ENCODE measurements at places on chromosomes 6 and 20.

GRCh38 chr6:145372671-145373151 is 362.6 kb downstream of the EPM2A start:
- no peak for DNase-seq

GRCh38 chr6:39695447-39695846 is 29.8 kb downstream of the KIF6 start:
- DNase-seq, result no peak

- no peak for DNase-seq
Observed at GRCh38 chr6:13428583-13429405, 58.6 kb downstream of the GFOD1 start.

DNA sequence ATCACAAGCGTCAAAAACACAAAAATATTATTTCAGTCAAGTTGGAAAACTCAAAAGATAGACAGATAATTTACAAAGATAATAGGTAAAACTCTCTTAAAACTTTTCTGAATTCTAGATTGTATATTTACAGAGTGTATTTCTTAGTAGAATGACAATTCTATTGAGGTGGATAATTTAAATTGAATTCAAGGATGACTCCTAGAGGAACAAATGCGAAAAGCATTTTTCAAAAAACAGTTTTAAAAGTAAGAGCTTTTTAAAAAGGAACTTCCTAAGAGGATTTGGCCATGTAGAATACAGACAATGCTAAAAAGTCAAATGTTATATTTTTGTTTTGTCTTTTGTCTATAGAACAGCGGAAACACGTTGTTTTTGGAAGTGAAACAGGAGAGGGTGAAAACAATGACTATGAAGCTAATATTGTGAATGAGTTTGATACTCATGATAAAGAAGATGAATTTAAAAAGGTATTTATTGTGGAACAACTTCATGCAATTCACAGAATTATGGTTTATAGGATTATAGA is 90.1 kb downstream of the DNAH8 start:
- DNase-seq, result no peak

DNA sequence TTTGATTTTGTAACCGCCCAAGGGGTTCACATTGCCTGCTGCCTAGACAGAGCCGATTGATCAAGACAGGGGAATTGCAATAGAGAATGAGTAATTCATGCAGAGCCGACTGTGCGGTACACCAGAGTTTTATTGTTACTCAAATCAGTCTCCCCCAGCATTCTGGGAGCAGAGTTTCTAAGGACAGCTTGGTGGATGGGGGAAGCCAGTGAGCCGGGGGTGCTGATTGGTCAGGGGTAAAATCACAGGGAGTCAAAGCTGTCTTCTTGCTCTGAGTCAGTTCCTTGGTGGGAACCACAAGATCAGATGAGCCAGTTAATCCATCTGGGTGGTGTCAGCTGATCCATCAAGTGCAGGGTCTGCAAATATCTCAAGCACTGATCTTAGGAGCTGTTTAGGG is 60.0 kb upstream of the EZR start:
- DNase-seq, result no peak

- no peak for DNase-seq
Observed at GRCh38 chr20:56554869-56555268, 21.8 kb downstream of the FAM209B start.

DNA sequence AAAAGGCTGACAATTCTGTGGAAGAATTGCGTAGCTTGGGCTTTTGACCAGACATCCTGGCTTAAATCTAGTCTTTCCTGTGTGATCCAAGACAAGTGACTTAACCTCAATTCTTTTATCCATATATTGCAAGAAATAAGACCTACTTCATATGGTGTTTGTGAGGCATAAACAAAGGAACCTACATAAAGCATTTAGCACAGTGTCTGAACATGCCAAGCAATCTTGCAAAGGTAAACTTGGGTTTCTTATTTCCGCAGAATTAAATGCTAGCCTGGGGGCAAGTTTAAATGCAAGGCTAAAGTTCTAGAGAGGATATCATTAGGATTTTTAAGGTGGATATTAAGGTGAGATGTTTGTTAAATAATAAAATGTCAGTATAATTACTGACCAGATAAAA is 47.9 kb downstream of the HDDC2 start:
- DNase-seq, result no peak

DNA sequence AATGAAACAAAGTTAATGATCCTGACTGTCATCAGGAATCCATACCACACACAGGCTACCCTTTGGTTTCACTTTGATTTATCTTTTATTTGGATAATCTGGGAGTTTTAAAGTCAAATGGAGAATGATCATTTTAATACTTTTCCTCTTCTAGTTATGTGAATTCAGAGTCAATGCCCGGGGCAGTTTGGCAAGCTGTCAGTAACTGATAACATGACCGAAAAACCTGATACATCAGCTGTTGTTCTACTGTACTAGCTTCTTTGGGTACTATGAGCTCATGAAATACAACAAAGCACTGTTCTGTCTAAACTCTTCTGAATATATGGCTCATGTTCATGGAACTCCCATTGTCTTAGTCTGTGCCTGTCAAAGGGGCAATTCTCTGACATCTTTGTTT is 30.2 kb downstream of the KLHL31 start:
- DNase-seq, result no peak

GRCh38 chr6:15344831-15345230 is 99.0 kb downstream of the JARID2 start:
- no peak for DNase-seq

DNA sequence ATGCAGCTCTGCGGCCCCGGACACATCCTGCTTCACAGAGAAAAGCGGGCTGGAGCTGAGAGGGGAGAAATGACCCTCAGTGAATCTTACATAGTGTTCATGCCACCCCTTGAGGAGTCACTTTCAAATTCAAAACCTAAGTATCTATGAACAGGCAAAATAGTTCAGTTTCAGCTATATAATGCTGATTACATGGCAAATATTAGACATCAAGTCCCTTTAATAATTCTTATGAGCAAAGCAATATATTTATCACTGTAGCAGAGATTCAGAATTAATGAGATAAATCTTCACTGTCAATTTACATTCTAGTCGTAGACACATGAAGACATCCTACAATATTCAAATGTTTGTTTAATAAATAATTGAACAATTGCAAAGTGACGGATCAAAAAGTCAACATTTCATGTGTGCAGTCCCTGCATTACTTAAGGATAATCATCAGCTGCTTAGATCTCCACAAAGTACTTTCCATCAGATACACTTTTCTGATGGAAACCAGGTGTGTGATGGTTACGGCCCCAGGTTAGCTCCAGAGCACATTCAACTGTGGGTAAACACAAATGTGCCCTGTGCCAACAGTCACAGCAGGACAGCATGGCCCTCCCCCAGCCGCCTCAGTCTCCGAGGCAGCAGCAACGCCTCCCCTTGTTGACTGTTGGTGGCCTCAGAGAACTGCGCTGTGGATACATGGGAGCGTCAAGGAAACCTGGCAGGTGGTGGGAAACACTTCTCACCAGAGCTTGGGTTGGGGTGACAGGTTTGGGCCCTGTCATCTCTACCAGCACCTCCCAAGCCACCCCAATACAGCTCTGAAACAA is 787 bp upstream of the PRR18 start:
- no peak for DNase-seq

- DNase-seq, result no peak
Observed at GRCh38 chr20:15834857-15835256, 738.4 kb downstream of the KIF16B start.

DNA sequence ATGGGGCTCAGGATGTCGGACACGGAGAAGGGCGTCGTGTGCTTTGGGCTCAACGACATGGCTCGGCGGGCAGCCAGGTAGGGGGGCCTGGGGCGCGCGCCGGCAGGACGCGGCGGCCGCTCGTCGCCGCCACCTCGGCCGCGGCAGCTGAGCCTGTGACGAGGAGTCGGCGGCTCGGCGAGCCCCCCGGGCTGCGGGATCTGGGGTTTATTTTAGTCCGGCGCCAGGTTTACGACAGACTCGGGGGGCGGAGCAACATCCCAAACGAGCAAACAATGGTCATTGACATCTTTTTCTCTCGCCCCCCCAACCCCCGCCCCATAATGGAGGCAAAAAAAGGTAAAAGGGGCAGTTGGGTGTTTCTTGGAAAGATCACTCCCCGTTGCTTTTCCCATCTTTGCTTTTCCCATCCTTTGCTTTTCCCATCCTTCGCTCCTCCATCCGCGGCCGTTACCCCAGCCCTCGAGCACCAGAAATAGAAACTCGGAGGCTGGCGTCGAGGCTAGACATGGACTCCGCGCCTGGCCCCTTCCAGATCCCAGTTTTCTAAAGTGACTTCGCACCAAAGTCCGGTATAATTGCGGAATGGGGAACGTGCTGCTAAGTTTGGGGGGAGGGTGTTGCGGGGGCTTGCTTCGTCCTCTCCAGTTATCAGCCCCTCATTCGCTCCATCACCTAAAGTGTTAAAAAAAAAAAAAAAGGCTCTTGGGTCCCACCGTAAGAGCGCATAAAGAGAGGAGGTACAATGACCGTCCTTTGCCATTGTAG is at the start of gene NKX2-4:
Gene NKX2-4 (minus strand): TSS at position 186 of the 768 bp plus-strand sequence. CDS start 127 bp downstream, at position 59.
- no peak for DNase-seq

DNA sequence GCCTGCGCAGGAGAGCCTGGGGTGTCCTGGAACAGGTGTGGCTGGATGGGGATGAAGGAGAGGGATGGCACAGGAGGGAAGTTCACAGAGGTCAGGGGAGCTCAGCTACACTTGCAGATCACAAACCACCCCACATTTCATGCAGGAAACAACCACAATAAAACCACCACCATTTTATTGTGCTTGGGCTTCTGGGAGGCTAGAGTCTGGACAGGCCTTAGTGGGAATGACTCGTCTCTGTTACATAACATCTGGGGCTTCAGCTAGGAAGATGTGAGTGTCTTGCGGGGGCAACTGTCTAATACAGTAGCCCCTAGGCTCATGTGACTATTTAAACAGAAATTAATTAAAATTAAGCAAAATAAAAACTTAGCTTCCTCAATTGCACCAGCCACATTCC is 33.4 kb downstream of the SNX5 start:
- no peak for DNase-seq

DNA sequence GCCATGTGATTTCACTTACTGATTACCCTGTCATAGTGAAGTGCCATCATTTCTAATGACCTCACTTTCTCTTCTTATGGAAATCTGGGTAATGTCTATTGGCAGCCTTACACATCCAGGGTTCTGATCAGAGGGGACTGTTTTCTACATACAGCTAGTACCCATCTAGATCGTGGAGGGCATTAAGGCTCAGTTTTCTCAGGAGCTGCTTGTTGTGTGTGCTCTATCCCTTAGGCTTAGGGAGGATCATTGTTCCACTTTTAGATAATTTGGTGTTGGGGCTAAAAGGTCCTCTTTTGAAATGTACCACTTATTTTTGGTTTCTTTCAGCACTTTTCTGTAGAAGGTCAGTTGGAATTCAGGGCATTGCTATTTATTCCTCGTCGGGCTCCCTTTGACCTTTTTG is 3.8 kb downstream of the HSP90AB1 start:
- no peak for DNase-seq

DNA sequence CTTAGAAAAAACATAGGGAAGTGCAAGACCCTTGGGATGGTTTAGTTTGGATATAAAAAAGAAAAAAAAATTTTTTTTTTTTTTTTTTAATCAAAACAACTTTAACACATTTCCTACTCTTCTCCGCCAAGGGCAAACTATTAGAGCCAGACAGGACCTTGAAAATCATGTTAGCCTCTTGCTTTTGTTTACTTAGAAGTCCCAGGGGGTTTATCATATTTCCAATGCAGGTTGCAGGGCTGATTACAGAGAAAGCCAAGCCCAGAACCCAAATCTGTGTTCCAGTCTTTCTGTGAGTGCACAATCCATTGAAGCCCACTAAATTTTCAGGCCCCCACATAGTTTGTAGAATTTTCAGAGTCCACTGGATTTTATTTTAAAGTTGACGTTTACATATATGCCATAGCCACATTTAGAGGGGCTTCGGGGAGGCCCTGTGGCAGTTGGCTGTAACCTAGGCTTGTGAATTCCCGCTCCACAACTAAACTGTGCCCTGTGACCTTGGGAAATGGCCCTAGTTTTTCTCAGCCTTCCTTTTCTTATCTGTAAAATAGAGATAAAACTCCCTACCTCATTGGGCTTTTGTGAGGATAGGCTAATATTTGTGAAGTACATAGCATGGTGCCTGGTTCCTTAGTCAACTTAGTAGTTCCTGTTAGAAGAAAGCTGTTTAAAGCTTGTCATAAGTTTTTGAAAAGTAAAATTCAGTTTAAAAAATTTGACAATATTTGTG is 55.7 kb downstream of the NCOA7 start:
- no peak for DNase-seq

DNA sequence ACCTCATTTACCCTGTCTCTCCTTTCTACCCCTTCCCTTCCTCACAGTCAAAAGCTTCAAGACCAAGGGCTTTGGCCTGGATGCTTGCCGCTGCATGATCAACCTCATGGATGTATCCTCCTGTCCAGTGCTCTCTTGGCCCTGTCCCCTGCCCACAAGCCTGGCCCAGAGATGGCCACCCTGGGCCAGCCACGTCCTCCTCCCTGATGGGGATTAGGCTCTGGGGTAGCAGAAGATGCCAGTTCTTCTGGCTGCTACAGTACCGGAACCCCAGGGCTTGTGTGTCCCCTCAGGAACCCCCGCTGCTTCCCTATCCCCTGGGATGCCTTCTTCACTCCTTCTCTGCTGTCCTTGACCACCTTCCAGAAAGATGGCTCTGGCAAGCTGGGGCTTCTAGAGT is 22.3 kb downstream of the CAPN11 start:
- no peak for DNase-seq

GRCh38 chr6:25404091-25404490 is 124.9 kb downstream of the CARMIL1 start:
- DNase-seq, result no peak

- DNase-seq, result no peak
Observed at GRCh38 chr6:26561533-26562466, 23.6 kb downstream of the HMGN4 start.

GRCh38 chr6:117483645-117484016 is 1.2 kb downstream of the DCBLD1 start:
- DNase-seq, result no peak

- no peak for DNase-seq
Observed at GRCh38 chr20:11926292-11926998, 8.8 kb downstream of the BTBD3 start.

DNA sequence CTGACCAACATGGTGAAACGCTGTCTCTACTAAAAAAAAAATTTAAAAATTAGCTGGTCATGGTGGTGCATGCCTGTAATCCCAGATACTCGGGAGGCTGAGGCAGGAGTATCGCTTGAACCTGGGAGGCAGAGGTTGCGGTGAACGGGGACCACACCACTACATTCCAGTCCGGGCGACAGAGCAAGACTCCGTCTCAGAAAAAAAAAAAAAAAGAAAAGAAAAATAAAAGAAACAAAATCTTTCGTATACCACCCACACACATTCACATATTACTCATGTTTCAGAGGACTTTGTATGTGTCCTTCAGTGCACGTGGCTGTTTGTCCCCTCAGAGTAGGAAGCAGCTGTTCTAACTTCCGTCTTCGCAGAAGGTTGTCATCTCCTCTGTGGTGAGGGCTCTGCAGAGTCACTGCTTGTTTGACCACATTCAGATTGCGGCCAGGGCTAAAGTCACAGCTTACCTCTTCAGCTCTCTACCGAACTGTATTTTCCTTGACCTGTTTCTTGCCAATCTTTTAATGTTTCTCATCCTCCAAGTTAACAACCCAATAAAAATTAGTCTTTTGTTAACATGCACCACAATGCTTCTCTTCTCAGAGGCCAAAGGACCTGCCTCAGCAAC is 36.6 kb upstream of the HIVEP1 start:
- DNase-seq, result peak; percentile 14

Measured in stimulated activated CD8-positive, alpha-beta memory T cell treated with anti-CD3 and anti-CD28 coated beads, Interleukin-7, amount 100 ng/mL, for 4 hours (primary cell).